Chondrocyte (in vitro differentiated cells): ENCODE measurements at places on chromosomes 1 and 21. TPM values are rescaled to one million over a fixed set of nuclear protein-coding genes. Genes with fewer than 3 reads are reported as not detected.

MLLT11 gene
- 42.8 to 49.9 TPM (median 42.8 TPM) in 3 replicates for total RNA-seq

DDAH1 gene
- total RNA-seq, result 91.8 to 93.0 TPM (median 92.7 TPM) in 3 replicates

CADM3 gene
- total RNA-seq, result 0.15 to 0.35 TPM (median 0.22 TPM) in 3 replicates

DNA sequence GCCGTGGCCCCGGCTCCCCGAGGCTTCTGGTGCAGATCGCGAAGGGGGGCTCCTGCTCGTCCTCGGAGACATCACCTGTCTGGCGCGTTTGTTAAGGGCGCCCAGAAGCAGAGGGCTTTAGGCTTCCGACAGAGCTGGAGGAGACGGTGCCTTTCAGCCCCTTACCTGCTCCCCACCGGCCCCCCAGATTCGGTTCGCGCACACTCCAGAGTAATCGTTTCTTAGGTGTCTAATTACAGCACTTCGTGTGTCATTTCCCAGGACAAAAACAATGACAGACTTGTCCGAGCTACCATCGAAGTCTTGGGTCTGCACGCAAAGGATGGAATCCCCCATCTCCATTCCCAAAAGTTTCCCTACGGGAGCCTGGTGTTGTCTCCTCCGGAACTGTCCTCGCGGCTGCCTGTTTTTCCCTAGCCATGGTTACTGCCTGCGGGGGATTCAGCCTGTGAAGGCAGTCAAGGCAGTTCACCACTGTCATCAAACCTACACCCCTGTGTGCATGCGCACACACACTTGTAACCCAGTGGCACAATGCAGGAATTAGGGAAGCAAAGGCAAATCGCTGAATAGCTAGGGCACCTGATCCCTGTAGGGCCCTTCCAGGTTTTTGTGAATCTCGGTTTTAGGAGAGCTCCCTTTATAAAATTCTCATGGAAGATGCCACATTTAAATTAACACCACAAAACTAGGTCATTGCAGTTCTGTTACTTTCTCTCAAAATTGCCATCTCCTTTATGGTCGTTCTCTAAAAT, 738 bp upstream of the CDC42BPA start:
- peak overlapping the region; percentile 78 for H3K4me3 ChIP-seq
- DNase-seq, result no peak
- peak overlapping the region; percentile 92 for H3K27ac ChIP-seq
- H3K4me1 ChIP-seq, result peaks cover 14% of the 10 kb centered on the region
- H3K27me3 ChIP-seq, result no peaks in the 10 kb centered on the region
